ENCODE measurements at places on chromosomes 2 and 18.

- DNase-seq = no peak
These were observed 617.4 kb downstream of the BCL11A start for GRCh38 chr2:59936048-59936447.

- DNase-seq = no peak
These were observed 189.4 kb upstream of the GLI2 start for GRCh38 chr2:120546048-120546864.

GRCh38 chr2:20618468-20618885 lies 32.4 kb downstream of the HS1BP3 start:
- DNase-seq = no peak

DNA sequence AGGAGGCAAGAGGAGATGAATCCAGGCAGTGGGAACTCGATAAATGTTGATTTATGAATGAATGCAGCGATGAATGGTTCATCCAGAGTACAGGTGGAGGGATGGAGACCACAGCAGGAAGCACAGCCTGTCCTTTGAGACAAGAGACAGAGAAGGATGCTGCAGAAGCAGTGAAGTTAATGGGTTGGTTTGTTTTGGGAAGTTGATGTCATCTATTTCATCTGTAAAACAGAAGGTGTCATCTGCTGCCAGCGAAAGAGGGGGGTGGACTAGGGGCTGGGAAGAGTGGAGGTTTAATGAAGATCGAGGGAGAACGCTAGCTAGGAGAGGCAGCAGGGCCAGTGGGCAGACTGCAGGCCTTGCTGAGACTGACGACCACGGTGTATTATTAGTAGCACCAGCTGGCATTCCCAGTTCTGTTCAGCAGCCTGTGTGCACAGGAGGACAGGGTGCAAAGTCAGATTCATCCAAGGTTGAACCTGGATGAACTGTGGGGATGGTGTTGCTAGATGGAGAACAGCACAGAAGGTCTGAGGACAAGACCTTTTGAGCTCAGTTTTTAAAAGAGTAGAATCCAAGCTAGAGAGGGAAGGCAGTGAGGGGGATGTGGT lies 120.3 kb upstream of the CAPN13 start:
- no peak for DNase-seq

GRCh38 chr2:126971481-126972278 lies 73.0 kb downstream of the TEX51 start:
- peak; percentile 38 for DNase-seq

- no peak for DNase-seq
These were observed 280.2 kb downstream of the ZEB2 start for GRCh38 chr2:144239726-144240125.

- no peak for DNase-seq
These were observed 398.2 kb upstream of the TRIB2 start for GRCh38 chr2:12318427-12319057.

DNA sequence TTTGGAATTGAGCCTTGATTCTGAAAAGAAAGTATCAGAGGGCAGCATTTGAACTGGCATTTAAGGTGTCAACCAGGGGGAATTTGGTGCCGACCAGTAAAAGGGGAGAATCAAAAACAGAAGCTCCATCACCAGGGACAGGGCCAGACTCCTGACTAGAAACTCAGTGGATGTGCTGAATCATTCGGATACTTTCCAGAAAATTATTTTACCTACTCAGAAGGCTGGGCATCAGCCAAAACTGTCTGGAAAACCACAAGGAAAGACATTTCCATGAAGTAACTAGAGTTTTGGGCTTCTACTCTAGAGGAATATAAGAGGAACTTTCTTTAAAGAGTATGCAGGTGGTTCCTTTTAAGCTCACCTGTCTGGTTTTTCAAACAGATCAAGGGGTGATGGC lies 756.6 kb downstream of the RNF144A start:
- no peak for DNase-seq

DNA sequence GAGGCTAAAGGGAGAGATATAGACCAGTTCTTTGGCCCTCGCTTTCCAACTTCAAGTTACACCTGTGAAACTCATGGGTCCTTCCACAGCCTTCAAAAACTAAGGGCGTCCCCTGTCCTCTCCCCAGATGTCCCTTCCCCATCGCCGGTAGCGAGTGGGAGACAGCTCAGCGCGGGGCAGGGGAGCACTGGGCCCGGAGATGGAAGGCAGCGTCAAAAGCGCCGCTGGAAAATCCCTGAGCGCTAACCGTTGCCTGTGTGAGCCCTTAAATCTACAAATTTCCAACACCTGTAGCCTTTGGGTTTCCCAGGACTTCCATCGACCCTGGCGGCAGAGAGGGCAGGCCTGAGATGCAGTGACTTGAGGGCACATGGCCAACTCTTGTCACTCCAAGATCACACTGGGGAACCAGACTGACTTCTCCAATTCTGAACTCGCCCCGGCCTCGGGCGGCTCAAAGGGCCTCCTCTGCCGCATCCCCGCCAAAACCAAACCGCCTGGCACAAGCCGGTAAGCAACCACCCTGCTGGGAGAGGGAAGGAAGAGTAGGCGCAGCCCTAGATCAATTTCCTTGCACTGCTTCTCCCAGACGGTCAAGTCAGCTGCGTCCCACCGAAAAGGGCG lies 879 bp upstream of the EPAS1 start:
- DNase-seq = no peak

GRCh38 chr2:20224716-20225293 lies at the start of gene SDC1:
Gene SDC1, minus strand, starts transcription at chr2:20225130. Its CDS starts 263 bp downstream, at chr2:20224867.
- DNase-seq = no peak

- DNase-seq = no peak
These were observed 39.3 kb downstream of the RTN4 start for GRCh38 chr2:55010915-55011314.

- DNase-seq = no peak
These were observed 23.4 kb downstream of the CCNYL1 start for GRCh38 chr2:207734636-207735512.

DNA sequence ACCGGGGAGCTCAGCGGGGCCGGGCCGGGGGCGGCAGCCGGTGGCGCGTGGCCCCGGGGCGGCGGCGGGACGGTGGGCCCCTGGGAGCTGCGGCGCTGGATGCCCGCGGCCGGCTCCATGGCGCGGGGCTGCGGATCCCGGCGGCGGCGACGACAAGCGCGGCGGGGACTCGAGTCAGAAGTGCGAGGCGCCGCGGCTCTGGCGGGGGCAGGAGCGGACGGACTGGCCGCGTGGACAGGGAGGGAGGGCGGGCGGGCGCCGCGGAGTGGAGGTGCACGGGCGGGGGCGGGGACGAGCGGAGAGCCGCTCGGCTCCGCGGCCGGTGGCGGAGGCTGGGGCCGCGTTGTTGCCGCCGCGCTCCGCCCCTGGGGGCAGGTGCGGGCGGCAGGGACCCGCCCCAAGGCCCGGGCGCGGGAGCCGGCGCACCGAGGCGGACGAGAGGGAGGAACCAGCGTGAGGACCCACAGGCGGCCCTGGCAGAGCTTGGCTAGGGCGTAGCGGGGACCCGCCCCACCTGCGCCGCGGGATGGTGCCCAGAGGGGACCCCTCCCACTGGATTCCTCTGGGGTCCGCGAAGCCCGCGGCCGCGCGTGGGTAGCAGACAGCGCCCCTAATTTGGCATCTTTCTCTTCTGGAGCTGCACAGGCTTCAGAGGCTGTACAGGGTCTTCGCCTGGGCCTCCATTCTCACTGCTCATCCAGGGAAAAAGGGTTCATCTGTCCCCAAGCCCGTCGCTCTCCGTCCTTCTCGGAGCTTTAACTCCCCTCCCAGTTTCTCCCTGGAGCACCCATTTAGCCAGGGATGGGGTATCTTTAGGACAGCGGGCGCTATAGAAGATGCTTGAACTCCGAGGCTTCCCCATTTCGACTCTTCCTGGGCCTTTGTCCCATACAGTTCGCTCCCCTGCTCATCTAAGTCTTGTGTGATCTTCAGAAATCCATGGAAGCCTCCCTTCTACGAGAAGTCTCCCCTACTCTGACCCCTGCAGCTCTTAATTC lies at the start of gene TMEM163:
Gene TMEM163 (minus strand): TSS at position 184 of the 998 bp plus-strand sequence.
- DNase-seq = no peak

- DNase-seq = no peak
These were observed 716 bp downstream of the CALCRL start for GRCh38 chr2:187447336-187447735.

- DNase-seq = no peak
These were observed 70.7 kb downstream of the PMS1 start for GRCh38 chr2:189854940-189855339.

DNA sequence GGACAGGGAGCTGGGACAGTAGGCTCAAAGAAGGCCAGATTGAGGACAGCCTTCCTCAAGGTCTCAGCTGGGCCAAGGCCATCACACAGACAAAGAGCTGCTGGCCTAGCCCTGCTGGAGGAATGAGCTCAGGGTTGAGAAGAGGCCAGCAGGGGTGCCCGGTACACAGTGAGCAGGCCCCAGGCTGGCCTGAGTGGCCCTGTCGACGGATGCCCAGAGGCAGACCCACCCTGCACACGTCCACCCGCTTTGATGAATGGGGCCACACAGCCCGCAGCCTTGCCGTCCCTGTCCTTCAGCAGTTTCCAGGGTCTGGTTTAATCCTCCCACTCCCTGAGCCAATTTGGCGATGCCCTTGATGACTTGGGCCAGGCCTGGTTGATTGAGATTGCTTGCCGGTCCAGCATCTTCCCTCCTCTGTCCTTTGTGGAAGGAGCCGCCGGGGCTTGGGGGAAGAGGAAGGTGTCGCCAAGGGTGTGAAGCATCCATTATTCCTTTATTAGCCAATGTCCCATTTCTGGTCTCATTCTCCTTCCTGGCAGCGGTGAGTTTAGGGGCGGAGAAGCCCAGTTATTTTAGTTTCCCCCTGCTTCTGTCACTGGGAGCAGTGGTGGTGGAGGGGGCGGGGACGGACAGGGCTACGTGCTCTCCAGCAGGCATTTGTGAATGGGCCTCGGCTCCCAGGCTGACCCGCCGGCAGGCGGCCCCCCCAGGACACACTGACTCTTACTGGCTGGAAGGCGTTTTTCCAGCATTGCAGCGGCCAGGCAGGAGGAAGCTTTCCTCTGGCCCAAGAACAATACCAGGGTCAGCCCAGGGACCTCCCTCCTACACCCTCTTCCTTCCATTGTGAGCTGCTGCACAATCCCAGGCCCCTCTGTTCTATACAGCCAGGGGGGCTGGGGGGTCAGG lies 141.8 kb downstream of the CTIF start:
- DNase-seq = no peak

DNA sequence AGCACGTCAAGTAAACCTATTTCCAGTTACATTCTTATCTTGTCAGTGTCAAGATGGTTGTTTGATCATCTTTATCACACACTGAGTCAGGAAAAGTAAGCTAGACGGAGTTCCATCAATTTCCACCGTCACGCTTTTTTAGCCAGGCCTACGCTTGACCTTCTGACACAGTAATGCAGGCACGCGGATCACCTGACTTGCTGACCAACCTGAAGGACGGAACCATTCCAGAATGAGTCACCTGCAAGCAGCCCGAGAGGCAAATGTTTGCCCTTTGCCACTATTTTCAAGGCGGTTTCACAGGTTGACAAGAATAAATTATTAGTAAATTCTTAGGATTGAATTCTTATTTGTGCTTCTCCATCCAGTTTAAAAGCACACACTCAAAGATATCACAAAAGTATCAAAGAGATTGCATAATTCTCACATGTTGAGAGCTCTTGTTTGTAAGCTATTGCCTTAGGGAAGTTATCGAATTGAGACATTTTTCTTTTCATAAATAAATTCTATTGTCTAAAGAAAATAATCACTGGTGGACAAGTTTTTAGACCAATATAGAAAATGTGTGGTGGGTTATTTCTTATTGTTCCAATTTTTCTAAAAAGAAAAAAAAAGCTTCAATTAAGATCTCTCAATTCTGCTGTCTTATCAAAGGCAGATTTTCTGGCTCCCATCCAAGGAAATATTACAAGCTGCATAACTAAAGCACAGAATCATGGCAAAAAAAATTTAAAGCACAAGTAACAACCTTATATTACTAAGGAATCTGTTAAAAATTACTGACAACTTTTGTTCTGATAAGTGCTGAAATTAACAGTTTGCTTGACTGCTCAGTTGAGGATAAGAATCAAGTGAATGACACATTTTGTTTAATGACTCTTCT lies 31.9 kb downstream of the UXS1 start:
- DNase-seq = no peak

DNA sequence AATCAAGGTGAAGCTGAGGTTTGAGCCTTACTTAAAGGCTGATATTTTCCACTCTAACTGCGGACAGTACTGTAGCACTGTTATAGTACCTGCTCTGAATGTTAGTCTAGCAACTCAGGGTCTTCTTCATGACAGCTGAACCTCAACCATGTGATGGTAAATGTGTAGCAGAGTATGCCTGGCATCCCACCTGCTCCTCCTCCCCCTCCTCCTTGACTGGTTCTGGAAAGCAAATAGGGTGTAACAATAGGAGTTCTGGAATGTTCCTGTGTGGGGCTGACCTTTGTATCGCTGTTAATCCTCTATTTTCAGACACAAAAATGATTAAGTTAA lies 447 bp upstream of the CCL20 start:
- no peak for DNase-seq

DNA sequence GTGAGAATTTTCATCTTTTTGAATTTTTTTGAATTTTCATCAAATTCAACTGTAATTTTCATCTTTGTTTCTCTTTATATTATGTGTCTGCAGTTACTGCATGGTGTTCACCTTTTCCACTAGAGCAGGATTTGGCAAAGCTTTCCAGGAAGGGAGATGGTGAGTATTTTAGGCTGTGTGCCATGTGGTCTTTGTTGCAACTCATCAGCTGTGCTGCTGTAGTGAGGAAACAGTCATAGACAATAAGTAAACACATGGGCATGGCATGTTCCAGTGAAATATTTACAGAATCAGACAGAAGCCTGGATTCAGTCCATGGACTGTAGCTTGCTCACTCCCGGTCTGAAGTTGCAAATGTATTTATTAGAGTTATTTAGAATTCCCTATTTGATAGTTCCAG lies 120.4 kb downstream of the DCDC2C start:
- DNase-seq = no peak

DNA sequence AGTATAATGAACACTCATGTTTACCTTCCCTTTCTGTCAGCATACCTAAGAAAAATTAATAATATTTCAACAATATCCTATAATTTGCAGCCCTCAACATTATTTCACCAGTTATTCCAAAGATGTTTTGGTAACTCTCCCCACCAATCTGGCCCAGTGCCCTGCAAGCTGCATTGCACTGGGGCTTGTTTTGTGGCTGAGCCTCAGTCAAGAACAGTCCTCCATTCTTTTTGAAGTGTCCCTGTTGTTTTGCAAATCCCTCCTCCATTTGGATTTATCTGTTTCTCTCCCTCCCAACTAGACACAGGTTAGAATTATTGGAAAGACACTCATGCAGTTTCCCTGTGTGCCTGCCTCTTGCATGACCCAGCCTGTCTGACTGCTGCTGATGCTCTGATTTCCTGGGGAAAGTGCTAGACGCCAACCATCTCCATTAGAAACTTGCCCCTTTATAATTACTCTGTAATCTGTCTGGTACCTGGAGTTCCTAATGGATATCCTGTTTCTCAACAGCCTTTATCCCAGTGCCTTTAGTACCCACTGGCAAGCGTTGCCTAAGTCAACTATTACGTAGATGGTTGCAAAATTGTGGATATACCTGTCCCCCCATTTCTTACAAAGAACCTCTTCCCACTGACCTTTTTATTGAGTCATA lies 60.2 kb downstream of the EIF5B start:
- no peak for DNase-seq

GRCh38 chr2:46771309-46771708 lies 144.3 kb downstream of the MCFD2 start:
- no peak for DNase-seq

Data from stimulated activated CD8-positive, alpha-beta memory T cell treated with anti-CD3 and anti-CD28 coated beads, Interleukin-7, amount 100 ng/mL, for 24 hours (primary cell).